ENCODE measurements at places on chromosomes 12 and 14.
A peak's percentile ranks its signal among the peaks of the same experiment; 100 is the strongest.

DNA sequence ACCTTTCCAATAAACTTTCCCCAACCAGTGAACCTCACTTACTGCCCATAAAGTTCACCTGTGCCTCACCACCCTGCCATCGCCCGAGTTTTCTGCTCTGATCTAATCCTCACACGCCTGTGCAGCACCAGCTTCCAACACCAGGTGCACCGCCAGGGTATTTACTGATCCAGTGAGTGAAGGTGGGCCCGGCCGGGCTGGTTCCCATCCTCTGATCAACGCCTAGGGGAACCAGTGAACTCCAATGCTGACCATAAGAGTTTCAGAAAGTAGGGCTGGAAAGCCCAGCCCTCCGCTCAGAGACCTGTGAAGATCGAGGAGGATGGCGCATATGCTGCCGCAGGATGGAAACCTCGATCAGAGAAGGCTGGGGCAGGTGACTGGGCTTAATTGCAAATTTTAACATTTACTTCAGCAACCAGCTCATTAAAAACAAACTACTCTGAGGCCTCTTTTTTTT, 685 bp upstream of the MYL6B start:
- DNase-seq, result peak; percentile 59

DNA sequence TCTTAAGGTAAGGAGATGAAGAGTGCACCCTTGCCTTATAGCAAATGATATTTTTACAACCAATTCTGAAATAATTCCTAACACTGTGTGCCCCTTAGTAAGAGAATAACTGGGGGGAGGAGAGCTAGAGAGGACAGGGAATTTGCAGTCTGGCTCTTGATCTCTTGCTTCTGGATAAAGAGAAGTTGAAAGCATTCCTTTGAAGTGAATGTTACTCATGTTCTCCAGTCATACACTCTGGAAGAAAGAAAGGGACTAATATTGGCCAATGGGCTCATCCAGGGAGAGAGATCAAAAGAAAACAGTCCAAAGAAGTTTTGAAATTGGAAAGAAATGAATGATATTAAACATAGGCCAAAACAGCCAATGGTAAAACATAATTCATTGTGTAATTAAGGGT, 25.3 kb downstream of the C12orf75 start:
- no peak for DNase-seq

DNA sequence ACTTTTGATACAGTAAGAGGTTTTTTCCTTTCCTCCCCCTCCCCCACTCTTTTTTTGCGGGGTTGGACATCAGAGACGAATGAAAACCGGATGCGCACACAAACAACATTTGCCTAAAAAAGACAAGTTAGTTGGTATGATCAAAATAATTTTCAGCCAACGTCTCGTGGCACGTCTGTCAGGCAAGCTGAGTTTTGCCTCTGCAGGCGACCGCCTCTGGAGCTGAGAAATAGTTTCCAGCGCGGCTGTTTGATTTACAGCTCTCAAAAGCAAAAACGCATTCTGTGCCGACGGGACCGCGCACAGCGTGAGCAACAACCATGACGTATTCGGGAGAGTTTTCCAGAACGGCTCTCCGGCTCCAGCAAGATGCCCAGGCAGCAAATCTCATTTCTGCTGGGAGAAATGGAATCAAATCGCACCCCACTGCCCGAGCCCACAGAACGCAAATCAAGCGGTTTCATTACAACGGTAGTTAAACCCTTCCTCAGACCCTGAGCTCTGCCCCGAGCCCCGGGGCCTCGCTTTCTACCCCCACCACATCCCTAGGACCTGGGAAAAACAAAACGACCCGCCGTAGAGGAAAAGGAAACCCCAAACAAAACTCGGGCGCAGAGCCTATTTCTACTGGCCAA, 14.2 kb upstream of the CALM1 start:
- peak; percentile 71 for DNase-seq

DNA sequence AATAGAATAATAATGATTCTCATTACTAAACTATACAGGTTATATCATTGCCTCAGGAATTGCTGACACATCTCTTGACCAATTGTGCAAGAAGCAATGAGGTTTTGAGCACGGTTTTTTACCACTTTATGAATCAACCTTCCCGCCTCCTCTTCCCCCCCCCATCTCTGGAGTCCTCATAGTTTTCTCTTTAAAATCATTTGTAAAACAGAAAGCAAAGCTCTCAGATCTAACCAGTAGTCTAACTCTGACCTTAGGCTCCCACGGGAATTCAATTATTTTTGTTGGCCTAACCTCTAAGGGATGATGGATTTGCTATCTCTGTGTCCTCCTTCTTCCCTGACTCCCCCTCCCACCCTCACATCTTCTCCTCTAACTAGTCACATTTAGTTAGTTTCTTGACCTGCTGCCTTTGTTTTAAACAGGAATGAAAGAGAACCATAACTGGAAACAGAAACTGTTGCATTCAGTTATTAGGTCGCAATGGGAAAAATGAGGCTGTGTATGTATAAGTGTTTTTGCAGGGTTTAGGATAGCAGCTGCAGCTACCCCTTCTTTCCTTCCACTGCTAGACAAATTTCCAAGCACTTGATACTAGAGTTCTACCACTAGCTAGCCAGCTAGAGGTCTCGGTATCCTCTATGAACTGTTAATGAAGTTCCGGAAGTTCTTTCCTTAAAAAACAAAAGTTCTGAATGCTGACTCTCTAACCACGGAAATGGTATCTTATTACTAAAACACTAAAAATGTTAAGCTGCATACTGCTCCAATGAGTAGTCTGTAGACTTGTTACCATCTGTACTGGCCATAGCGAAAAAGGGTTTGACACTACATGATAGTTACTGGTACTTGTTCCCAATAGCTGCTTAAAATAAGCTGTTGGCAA, 65.4 kb downstream of the TAOK3 start:
- DNase-seq, result no peak

- DNase-seq, result no peak
Observed at GRCh38 chr12:114638790-114639435, 45.1 kb downstream of the TBX3 start.

GRCh38 chr12:27610374-27610773, 85.9 kb upstream of the REP15 start:
- DNase-seq, result no peak

DNA sequence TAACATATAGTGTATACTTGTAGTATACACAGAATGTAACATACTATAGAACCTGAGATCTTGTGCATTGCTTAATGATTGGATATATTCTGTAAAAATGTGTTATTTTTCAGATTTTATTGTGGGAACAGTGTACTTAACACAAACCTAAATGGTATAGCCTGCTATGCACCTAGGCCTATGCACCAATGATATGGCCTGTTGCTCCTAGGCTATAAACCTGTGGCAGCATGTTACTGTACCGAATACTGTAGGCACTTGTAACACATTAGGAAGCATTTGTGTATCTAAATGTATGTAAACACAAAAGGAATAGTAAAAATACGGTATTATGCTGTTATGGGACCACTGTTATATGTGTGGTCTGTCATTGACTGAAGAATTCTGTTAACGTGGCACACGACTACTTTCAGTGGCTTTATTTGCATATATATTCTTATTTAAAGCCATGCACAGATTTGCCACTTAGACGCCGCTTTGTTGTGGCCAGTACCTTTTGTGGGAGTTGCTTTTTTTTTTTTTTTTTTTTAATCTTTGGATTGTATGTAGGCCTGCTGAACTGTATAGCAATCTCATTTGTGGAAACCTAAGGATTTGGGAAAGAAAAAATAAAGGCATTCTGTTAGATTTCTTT, 7.4 kb downstream of the PAPOLA start:
- DNase-seq, result no peak

GRCh38 chr12:48996794-48997718, 2.1 kb downstream of the DDN start:
- peak; percentile 78 for DNase-seq

DNA sequence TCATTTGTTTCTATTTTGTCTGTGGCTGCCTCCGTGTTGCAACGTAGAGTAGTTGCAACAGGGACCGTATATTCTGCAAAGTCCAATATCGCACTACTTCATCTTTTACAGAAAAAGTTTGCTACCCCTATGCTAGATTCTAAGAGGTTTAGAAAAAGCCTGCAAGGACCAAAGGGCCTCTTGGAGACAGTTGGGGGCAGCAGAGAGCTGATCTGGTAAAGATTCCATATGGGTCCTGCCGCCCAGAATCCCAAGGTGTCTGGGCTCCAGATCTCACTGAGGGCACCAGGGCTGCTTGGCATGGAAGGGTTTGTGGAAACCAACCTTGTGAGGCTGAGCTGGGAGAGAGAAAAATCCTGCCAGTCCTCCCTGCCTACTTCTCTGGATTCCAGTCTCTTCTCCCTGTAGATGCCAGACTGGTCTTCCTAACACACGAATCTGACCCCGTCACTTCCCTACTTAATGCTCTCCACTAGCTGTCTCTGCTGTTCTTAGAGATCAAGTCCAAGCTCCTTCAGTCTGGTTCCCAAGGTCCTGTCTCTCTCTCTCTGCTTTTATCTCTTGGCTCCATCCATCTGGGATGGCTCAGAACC, 74.6 kb downstream of the GLRX5 start:
- DNase-seq, result no peak

GRCh38 chr12:47819138-47819895, 386 bp downstream of the HDAC7 start:
- peak; percentile 49 for DNase-seq

DNA sequence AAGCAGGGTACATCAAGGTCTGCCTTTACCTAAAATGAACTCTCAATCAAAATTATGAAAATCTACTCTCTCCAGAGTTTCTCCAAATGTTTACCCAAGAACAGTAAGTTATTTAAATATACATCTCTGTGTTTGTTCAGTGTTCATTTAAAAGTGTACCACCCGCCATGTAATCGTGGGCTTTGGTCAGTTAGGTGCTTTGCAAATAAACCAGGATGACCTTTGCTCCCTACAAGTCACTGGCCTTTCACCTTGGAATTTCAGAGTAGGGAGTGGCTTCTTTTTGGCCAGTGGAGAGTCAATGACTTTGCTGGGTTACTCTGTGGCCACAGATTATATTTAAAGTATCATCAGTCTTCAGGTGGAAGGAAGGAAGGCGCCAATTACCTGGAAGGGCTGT, 74.6 kb upstream of the PTPRB start:
- no peak for DNase-seq
